ENCODE measurements at places on chromosomes 7 and 10. TPM values are rescaled to one million over a fixed set of nuclear protein-coding genes. Genes with fewer than 3 reads are reported as not detected.

The PTPRN2 gene
- 2.3 TPM for total RNA-seq

The SPDYE2B gene
- total RNA-seq: not detected

The RPEL1 gene
- 0.12 TPM for total RNA-seq

The ENKUR gene
- not detected for total RNA-seq

The PON3 gene
- 0.49 TPM for total RNA-seq

The AQP1 gene
- total RNA-seq: 0.62 TPM

The CALHM3 gene
- 0.39 TPM for total RNA-seq

The COMMD3 gene
- 26.8 TPM for total RNA-seq

The CALHM2 gene
- 37.7 TPM for total RNA-seq

The CFAP70 gene
- total RNA-seq: not detected

The LEP gene
- total RNA-seq: not detected

The CCDC186 gene
- 9.1 TPM for total RNA-seq

The TMEM229A gene
- total RNA-seq: not detected

The NEURL1 gene
- total RNA-seq: 19.9 TPM

The SRRM3 gene
- 0.27 TPM for total RNA-seq

The ATOH7 gene
- total RNA-seq: 0.07 TPM

The ACHE gene
- not detected for total RNA-seq

The UNCX gene
- not detected for total RNA-seq

The TRDMT1 gene
- 2.6 TPM for total RNA-seq

The NPVF gene
- not detected for total RNA-seq

The VSTM4 gene
- total RNA-seq: not detected

The PSD gene
- not detected for total RNA-seq

The ADAM8 gene
- 1.3 TPM for total RNA-seq

The HOXA5 gene
- total RNA-seq: 0.69 TPM

The CCDC172 gene
- not detected for total RNA-seq

The PTPN20 gene
- total RNA-seq: not detected

The AKR1C3 gene
- 9.6 TPM for total RNA-seq

The SPDYE17 gene
- total RNA-seq: not detected

The ARHGAP21 gene
- total RNA-seq: 22.3 TPM

The LRWD1 gene
- 27.4 TPM for total RNA-seq

The OR6V1 gene
- not detected for total RNA-seq

The ZP3 gene
- total RNA-seq: 1.9 TPM

The PPIA gene
- 4,190 TPM for total RNA-seq

The FOXK1 gene
- 11.6 TPM for total RNA-seq

The OPALIN gene
- total RNA-seq: not detected

The INTS15 gene
- total RNA-seq: 17.7 TPM

The THSD7A gene
- total RNA-seq: 3.1 TPM

The GDF2 gene
- not detected for total RNA-seq

The HOXA10 gene
- total RNA-seq: 15.4 TPM

The STARD3NL gene
- total RNA-seq: 129 TPM

The PALD1 gene
- 0.20 TPM for total RNA-seq

The DRGX gene
- not detected for total RNA-seq

The MPLKIP gene
- 79.2 TPM for total RNA-seq

The FOXP2 gene
- total RNA-seq: not detected
